T-helper 17 cell (primary cell): ENCODE measurements at places on chromosomes 16 and 17. TPM values are rescaled to one million over a fixed set of nuclear protein-coding genes. Genes with fewer than 3 reads are reported as not detected.

USP7 gene
- 282 TPM for total RNA-seq

KRT31 gene
- not detected for total RNA-seq

ALOX12B gene
- total RNA-seq, result not detected

GTF3C1 gene
- total RNA-seq, result 55.6 TPM

ST6GALNAC2 gene
- total RNA-seq, result 2.2 TPM
